Activated naive CD4-positive, alpha-beta T cell treated with anti-CD3 and anti-CD28 coated beads, Interleukin-2, amount 50 U/mL, for 72 hours (primary cell): ENCODE measurements at places on chromosomes 5 and 9. TPM values are rescaled to one million over a fixed set of nuclear protein-coding genes. Genes with fewer than 3 reads are reported as not detected.

GRCh38 chr5:16510098-16510497 is 44.5 kb upstream of the ZNF622 start:
- no peak for DNase-seq

- DNase-seq, result no peak
Measured at GRCh38 chr9:75084081-75084672, 3.8 kb downstream of the NMRK1 start.

GRCh38 chr9:2502760-2503159 is 118.8 kb upstream of the VLDLR start:
- no peak for DNase-seq

- no peak for DNase-seq
Measured at GRCh38 chr5:68033961-68034571, 181.5 kb upstream of the PIK3R1 start.

The PCDHGA8 gene
- total RNA-seq, result not detected
